Vein endothelial cell (primary cell): ENCODE measurements at places on chromosomes 2 and 18. TPM values are rescaled to one million over a fixed set of nuclear protein-coding genes. Genes with fewer than 3 reads are reported as not detected.

Gene SLC9A4
- total RNA-seq, result under 0.01 TPM in 2 replicates

Gene ATF2
- 68.3 and 74.5 TPM in 2 replicates for total RNA-seq

Gene SP140
- total RNA-seq, result not detected in 2 replicates

Gene SIX3
- not detected in 2 replicates for total RNA-seq

Gene ANKRD30BL
- not detected in 2 replicates for total RNA-seq

Gene MARCO
- total RNA-seq, result not detected in 2 replicates

Gene MPP4
- 7.5 and 17.1 TPM in 2 replicates for total RNA-seq
